Muscle of arm (tissue), 14 donors: ENCODE measurements at places on chromosomes 12 and 14. TPM values are rescaled to one million over a fixed set of nuclear protein-coding genes. Genes with fewer than 3 reads are reported as not detected.

LRTM2 gene
- polyA plus RNA-seq, result not detected

ITGB7 gene
- polyA plus RNA-seq, result 0.76 TPM

LTB4R gene
- polyA plus RNA-seq, result 3.1 TPM

SSTR1 gene
- polyA plus RNA-seq, result 0.20 TPM

DNA sequence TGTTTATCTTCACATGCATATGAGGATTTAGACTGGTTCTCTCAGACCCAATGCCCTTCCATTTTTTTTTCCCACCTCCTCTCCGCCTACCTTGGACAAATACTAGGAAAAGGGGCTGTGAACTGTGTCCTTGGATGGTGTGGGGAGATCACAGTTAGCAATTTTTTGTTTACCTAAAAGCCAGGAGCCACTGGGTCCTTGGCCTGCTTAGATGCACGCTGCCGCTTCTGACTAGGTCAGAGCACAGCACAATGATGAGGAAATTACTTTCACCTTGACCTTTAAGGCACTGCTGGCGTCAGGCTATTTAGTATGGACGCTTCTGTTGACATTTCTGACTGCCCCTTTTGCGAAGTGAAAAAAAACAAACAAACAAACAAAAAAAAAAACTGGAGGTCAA is 1.9 kb downstream of the CCDC38 start:
- no peak for DNase-seq

- no peak for DNase-seq
Measured at GRCh38 chr12:7127916-7128626, 618 bp downstream of the RBP5 start.

- DNase-seq, result no peak
Measured at GRCh38 chr14:30077946-30078345, 150.3 kb upstream of the PRKD1 start.

GRCh38 chr12:125873016-125873415 is 807.8 kb downstream of the AACS start:
- no peak for DNase-seq

DNA sequence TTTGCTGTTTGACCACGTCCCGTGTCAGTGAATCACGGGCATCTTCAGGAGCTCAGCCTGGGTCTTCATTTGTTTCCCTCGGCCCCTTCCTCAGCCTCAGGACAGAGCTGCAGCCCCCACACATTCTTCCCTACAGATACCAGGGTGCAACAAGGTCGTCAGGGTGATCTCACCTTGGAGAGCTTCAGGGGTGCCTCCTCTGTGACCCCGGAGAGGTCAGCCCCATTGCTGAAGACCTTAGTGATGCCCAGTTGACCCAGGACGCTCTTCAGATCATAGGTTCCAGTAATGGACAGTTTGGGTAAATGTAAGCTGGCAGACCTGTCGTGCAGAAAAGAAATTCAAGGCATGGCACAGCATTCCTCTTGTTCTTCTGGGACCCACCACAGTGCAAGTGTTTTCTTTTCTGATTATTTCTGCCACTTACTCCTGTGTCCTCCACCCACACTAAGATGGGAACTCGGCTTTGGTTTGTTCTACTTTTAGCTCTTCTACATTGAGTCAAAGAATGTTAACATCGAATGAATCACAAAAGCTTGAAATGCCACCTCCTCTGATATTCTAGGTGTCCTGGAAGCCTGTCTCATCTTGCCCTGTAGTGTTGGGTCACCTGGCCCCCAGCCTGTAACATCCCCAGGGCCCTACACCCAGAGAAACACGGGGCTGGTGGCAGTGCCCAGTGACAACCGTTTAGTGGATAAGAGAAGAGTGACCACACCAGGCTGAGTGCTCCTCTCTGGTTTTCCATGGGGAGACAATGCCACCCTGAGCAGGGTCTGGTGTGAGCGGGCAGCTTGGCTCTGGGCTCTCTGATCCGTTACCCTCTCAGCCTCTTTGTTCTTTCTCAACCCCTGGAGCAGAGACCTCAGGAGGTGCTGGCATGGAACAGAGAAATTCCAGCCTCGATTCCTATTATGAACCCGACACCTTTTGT is 8.8 kb downstream of the SERPINA1 start:
- DNase-seq, result no peak

DNA sequence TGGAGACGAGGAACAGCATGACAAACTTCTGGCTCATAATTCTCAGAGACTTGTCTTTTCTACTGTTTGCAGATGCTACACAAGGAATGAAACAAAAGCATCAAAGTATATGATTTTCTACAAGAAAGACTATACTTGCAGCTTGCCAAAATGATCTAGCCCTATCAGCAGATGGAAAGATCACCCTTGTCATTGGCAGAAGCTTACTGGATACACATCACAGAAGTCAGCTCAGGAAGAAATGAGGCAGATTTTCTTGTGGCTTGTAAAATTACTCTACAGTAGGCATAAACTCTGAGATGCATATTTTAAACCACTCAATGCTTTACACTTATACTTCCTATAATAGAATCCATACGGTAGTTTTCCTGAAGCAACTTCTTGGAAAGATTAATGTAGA is 20.6 kb downstream of the E2F7 start:
- no peak for DNase-seq

DNA sequence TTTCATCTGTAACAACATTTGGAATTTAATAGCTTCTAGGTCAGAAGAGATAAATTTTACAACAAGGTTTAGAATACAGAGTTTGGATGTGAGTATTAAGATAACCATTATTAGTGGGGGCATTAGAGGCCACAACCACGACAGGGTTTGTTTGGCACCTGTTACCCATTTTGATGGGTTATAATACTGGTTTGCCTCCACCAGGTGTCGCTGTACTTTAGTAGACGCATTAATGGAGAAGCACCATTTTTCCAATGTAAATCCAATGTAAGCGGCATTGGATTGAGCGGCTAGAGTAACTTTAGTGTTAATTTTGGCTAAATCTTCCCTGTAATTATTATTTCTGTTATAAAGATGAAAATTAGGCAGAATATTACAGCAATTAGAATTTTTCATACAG is 136.2 kb downstream of the SLCO1B3 start:
- no peak for DNase-seq

DNA sequence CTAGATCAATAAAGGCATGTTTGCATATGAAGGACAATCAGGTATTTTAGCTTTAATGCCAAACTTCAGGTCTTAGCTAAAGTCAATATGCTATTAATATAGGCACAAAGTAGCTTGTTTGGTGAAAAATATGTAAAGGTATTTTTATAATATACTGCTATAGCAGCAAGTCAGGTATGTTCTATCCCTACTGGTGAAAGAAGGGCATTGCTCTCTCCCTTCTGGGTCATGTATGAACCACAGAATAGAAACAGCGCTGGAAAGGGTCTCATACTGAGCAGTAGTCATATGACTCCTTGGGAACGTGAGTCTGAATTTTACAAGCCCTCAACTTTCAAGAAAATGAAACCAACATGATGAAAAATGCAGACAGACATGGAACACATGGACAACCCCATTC is 314.6 kb downstream of the GRIN2B start:
- DNase-seq, result no peak

GRCh38 chr12:25130741-25131188 is 64.2 kb downstream of the DNAI7 start:
- DNase-seq, result peak; percentile 18

GRCh38 chr12:111435661-111436201 is 30.0 kb downstream of the SH2B3 start:
- no peak for DNase-seq

GRCh38 chr12:2248901-2249381 is 196.2 kb downstream of the CACNA1C start:
- DNase-seq, result no peak

GRCh38 chr12:109421355-109422087 is 55.6 kb downstream of the KCTD10 start:
- no peak for DNase-seq
